K562 (cell line): ENCODE measurements at places on chromosomes 2 and 18.

DNA sequence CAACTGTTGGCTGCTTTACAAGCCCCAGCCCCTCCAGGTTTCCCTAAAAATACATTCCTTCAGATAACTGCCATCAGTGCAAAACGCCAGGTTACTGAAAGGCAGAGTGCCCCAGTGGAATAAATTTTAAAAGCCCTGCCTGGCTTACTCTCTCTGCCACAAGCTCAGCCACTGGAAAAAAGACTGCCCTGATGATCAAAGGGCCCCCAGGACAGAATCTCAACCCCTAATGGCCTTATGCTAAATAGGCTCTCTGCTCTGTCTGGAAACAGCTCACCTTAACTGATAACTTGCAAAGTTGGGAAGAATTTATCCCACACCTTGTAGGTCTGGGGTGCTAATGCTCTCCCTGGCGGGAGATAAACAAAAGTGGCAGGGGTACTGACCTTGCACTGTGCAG, 33.9 kb downstream of the CFAP53 start:
- DNase-seq = no peak

DNA sequence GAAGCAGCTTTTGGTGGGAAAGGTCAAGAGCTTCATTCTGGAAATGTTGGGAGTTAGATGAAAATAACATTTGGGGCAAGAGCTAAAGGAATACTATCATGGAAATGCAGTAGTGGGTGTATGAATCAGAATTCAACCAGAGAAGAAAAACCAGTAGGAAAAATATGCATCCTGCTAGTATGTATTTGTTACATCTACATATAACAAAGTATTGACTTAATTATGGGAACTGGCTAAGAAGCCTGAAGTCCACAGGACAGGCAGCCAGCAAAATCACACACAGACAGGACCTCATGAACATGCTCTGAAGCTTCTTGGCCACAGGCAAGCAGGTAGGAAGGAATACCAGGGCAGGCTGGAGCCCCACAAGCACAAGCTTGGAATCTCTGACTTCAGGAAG, 185.8 kb downstream of the FBXO15 start:
- DNase-seq = no peak

DNA sequence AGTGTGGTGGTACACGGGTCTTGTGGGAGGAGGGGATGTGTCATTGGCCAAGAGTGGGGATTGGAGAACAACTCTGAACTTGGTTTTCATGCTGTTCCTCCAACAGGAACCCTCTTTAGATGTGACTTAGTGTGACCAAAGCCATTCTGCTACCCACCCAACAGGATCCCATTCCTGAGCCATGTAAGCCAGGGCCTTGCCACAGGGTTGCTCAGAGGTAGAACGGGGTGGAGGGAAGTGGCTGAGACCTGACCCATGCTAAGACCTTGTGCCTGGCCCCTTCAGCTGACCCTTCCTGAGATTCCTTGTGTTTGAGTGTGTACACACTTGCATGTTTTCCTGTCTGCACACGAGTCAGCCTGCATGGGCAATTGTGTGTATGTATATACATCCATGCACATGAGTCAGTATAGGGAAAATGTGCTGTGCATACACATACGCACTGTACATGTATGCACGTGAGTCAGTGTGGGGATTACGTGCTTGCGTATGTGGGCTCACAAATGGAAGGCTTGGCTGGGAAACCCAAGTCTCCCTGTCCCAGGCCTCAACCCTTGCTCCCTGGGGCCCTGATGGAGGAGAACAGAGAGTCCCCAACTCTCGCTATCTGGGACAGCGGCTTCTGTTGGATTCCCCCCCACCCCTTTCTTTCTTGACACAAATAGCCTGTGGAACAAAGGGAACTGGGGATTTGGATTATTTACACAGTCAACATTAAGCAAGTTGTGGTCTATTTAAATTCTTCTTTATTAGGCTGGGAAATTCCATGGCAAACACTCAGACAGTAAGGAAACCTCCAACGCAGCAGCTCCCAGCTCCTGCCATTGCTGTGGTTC, 339.8 kb downstream of the DYSF start:
- no peak for DNase-seq

GRCh38 chr2:128396946-128397345, 78.3 kb upstream of the HS6ST1 start:
- no peak for DNase-seq

- no peak for DNase-seq
Observed at GRCh38 chr2:102029405-102029804, 37.6 kb downstream of the IL1R2 start.

GRCh38 chr2:9408641-9409151, 14.6 kb downstream of the ITGB1BP1 start:
- no peak for DNase-seq

GRCh38 chr2:66003931-66004330, 431.0 kb upstream of the MEIS1 start:
- no peak for DNase-seq

DNA sequence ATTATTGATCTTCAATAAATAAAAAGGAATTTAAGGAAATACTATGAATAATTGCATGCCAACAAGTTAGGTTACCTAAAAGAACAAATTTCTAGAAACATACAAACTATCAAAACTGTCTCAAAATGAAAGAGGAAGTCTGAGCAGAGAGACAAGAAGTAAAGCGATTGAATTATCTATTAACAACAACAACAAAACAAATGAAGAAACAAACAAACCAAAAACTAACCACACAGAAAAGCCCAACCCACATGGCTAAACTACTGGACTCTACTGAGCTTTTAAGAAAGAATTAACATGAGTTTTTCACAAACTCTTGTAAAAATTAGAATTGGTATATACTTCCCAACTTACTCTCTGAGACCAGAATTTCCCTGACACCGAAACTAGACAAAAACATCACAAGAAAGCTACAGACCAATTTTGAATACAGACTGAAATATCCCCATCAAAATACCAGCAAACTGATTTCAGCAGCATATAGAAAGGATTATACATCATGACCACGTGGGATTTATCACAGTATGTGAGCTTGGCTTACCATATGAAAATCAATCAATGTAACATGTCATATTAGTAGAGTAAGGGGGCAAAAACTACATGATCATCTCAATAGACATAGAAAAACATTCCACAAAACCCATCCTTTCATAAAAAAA, 16.6 kb upstream of the GALNT1 start:
- DNase-seq = no peak

GRCh38 chr2:144484201-144484948, 35.5 kb downstream of the ZEB2 start:
- DNase-seq = no peak

DNA sequence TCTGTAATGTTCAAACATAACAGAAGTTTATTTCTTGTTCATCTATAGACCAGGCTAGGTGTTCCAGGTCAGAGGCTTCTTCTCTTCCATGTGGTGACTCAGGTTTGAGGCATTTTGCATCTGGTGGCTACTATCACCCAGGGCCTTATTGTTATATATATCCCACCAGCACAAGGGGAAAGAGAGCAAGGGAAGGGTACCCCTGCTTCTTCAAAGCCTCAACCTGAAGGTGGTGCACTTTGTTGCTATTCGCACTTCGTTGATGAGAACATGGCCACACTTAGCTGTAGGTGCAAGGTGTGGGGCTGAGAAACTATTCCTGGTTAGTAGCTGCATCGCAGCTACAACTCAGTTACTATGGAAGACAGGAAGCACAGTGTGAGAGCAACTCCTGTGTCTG, 27.4 kb upstream of the SLC3A1 start:
- DNase-seq = peak; percentile 23

- no peak for DNase-seq
Observed at GRCh38 chr2:181484851-181485637, 27.9 kb downstream of the ITGA4 start.

- DNase-seq = no peak
Observed at GRCh38 chr18:3213300-3214059, 6.3 kb downstream of the MYOM1 start.

- DNase-seq = no peak
Observed at GRCh38 chr2:236089271-236090026, 78.7 kb downstream of the GBX2 start.

DNA sequence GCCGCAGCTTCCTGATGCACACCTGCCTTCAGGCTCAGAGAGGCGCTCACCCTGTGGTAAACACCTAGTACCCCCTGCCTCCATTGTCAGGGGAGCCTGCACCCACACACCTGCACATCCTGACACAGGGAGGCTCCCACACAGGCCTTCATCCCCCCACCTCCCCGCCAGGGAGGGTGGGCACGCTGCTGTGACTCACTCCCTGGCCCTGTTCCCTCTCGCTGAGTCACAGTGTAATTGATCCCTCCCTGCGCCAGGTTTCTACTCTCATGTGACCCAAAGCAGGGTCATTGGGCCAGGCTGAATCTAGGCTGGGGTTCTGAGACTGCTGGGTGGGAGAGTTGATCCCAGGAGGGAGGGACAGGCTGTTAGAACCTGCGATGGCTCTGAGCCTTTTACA, 8.5 kb upstream of the CELF4 start:
- no peak for DNase-seq

GRCh38 chr2:223923976-223924375, 21.2 kb downstream of the WDFY1 start:
- no peak for DNase-seq
